ENCODE measurements at places on chromosomes 7 and 10.
A peak's percentile ranks its signal among the peaks of the same experiment; 100 is the strongest.

- DNase-seq = no peak
These were observed 237.8 kb downstream of the ZMYND11 start for GRCh38 chr10:373015-373414.

GRCh38 chr10:69668721-69669120 lies 38.7 kb downstream of the FAM241B start:
- peak; percentile 29 for DNase-seq

- DNase-seq = no peak
These were observed 276.7 kb downstream of the PARD3 start for GRCh38 chr10:34538281-34538829.

DNA sequence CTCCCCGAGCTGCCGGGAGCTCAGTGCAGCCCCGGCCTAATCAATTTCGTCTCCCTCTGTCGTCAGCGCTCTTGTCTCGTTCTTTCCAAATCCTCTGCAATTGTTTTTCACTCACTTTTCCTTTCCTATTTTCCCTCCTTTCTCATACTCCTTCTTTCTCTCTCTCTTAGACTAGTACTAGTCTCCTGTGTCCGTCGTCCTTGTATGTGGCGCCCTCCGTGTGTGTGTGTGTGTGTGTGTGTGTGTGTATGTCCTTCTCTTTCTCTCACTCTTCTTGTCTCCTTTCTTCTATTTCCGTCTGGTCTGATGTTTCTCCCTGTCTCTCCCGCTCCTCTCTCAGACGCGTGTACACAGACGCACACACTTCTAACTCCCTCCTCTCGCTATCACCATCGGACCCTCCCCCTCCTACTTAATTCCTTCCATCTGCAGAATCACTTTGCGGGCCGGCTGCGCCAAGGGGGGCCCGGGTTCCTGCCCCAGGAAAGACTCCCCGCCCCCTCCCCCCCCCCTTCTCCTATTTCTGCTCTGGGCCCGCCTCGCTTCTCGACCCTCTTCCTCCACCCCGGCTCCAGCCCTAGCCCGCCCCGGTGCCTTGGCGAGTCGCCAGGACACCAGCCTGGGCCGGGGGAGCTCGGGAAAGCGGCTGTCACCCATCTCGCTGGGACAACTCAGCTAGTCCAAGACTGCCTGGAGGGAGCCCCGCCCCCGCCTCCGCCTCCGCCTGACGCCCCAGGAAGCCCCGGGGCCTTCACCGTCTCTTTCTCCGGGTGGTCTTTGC lies 743 bp upstream of the ZCCHC24 start:
- no peak for DNase-seq

DNA sequence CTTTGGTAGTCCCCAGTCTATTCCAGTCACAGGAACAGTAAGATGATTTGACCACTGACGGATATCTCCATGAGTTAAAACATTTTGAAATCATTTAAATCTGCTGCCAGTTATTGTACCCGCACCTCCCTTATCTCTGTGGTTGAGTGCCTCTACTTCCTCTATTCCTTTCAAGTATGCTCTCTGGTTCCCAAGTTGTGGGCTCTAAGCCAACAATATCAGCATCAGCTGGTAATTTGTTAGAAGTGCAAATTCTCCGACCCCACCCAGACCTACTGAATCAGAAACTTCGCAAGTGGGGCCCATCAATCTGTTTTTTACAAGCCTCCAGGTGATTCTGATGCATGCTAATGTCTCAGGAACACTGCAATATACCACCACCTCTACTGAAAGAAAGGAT lies 235.5 kb downstream of the CCSER2 start:
- no peak for DNase-seq

DNA sequence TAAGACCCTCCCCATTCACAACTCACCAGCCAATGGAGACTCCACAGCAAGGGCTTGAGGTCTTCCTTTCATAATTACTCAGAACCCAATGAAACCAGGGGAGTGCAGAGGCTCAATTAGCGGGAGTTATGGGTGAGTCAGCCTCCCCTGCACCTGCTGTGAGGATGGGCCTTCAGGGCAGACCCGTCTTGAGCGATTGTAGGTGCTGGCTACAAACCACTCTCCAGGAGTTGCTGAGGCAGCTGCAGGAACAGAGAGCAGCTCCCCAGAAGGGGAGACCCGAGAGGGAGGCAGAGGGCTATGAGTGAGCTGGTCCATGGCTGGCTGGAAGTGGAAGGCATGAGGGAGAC lies 58.5 kb upstream of the SORCS3 start:
- DNase-seq = peak; percentile 74

- DNase-seq = peak; percentile 49
These were observed 3.0 kb upstream of the PSAP start for GRCh38 chr10:71854031-71854430.

DNA sequence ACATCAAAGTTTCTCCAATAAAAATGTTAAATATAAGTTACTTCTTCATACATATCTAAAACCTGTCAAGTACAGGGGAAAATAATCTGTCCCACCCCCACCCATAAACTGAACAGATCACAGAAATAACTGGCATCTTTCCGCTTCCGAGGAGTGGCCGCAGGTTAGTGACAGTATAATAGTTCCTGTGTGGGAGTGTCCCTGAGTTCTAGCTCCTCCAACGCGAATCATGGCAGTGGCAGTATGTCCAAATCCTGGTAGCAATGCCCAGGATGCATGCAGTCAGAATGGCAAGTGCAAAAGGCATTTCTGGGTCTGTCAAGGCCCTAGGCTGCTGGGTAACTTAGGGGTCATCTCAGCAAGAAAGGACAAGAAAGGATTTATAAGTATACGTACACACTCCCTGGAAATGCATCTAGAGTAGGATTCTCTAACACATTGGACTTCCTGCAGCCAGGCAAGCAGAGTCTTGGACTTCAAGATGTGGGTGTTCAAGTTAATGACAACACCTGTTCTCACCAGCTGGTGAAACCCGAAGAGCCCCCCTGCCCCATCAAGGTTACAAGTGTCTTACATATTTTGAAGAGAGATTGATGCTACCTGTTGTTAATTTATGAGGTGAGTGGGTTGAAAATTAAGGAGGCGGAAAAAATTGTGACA lies 94.4 kb upstream of the COL1A2 start:
- peak; percentile 70 for DNase-seq

DNA sequence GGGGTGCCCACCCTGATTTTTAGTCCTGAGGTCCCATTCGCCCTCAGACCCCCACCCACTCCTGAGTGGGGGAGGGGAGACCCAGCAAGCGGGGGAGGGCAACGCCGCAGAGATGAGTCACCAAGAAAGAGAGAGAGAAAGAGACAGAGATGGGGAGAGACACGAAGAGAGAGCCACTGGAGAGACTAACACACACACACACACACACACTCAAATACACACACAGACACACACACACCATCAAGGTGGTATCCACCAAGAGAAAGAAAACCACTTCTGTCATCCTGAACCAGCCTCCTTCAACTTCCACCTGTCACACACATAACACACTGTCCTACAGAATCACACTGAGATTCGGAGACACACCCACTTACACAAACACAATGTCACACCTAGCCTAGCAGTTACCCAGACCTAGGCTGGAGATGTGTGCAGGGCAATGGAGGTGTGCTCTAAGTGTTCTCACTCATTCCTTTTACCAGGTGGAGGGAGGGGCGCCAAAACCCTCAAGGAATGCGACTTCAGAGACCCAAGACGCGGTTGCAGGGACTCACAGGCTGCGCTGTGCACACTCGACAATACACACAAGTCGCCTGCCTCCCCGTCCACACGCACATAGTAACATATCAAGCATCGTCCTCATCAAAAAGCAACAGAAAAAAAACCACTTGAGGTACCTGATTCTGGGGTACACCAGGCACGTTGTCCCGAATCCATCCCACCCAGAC lies 3.9 kb upstream of the VGF start:
- DNase-seq = peak; percentile 18

DNA sequence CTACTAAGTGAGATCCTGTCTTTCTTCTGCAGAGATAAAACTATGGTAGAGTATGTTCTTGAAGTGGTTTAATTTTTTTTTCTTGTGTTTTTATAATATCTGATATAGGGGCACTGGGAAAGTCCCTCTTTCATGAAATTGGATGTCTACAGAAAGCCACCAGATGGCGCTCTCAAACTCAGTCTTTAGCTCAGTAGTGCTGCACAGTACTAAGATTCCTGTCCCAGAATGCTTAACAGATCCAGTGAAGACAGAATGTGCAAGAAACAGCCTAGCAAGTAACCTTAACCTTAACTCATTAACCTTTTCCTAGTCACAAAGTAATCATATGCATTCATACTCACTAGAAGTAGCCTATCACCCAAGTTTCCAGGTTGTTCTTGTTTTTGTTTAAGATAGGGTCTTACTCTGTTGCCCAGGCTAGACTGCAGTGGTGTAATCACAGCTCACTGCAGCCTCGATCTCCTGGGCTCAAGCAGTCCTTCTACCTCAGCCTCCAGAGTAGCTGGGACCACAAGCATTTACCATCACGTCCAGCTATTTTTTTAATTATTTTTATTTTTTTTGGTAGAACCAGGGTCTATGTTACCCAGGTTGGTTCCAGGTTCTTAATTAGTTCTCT lies 56.7 kb downstream of the IDE start:
- peak; percentile 72 for DNase-seq

DNA sequence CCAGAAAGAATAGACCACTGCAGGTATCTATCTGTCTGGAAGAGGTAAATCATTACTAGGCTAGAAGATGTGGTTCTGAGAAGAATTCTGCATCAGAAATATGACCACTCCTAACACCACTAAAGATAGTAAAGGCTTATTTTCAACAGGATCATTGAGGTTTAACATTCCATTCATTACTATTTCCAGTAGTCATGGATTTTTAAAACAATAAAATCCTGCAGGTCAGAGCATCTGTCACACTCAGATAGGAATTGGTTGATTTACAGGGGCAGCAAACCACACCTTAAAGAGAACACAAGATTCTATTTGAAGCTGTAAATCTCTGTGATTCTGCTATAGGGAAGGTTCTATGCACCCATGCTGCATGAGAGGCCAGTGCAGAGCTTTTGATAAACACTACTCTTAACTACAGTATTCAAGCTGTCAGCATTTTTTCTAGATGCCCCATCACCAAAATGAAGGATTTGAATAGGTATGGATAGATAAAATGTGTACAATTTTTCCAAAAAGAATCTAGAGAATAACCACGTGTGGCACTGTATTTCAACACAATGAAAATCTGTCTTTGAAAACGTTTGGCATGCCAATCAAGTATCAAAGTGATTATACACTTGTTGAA lies 14.6 kb downstream of the LRRC17 start:
- peak; percentile 86 for DNase-seq

GRCh38 chr7:142642316-142642715 lies 107.0 kb upstream of the PRSS1 start:
- DNase-seq = no peak

- DNase-seq = no peak
These were observed 9.1 kb downstream of the CELF2 start for GRCh38 chr10:11026773-11027172.

DNA sequence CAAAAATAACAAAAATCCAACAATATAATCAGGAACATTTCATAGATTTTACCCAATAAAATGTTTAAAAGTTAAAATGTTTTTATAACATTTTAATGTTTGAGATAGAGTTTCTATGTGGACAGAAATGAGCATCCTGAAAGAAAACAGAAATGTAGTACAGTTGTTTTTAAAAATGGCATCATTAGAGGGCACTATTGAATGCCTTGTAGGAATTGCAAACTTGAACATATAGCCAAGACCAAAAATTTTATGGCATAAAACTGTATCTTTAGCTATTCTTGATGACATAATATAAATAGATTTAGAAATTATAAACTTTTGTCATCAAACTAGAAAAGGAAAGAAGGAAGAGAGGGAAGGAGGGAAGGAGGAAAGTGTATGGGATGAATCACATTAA lies 1372.7 kb downstream of the GATA3 start:
- no peak for DNase-seq

GRCh38 chr10:32161586-32161985 lies 105.4 kb upstream of the KIF5B start:
- no peak for DNase-seq

DNA sequence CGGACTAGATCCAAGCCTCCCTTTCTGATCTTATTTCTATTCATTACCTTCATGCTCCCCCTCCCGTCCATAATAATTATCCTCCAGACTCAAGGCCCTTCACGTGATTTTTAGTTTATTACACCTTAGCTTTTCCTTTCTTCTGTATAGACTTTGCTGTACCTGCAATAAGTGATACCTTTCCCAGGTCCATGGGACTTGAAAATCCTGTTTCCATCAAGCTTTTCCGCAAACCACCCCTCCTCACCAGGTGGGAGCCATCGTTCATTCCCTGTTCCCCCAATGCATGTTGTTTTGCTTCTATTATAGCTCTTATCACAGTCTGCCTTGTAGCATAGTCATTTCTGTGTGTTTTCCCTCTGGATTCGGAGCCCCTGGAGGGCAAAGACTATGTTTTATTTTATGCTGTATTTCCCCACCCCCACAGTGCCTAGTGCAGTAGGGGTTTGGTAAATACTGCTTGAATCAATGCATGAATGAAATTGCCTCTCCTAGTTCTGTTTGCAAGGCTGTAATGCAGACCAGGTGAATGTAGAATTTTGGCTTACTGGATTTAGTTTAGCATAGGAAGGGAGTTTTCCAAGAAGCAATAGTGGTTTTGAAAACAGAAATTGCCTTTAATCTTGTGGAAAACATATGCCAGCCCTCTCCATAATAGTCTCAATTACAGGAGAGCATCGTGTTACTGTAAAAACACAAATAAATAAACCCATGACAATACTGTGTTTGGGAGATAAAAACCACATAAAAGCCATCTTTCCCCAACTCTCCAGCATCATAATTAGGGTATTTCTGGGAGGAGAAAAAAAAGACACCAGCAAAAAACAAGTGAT lies 213.4 kb downstream of the AUTS2 start:
- no peak for DNase-seq

DNA sequence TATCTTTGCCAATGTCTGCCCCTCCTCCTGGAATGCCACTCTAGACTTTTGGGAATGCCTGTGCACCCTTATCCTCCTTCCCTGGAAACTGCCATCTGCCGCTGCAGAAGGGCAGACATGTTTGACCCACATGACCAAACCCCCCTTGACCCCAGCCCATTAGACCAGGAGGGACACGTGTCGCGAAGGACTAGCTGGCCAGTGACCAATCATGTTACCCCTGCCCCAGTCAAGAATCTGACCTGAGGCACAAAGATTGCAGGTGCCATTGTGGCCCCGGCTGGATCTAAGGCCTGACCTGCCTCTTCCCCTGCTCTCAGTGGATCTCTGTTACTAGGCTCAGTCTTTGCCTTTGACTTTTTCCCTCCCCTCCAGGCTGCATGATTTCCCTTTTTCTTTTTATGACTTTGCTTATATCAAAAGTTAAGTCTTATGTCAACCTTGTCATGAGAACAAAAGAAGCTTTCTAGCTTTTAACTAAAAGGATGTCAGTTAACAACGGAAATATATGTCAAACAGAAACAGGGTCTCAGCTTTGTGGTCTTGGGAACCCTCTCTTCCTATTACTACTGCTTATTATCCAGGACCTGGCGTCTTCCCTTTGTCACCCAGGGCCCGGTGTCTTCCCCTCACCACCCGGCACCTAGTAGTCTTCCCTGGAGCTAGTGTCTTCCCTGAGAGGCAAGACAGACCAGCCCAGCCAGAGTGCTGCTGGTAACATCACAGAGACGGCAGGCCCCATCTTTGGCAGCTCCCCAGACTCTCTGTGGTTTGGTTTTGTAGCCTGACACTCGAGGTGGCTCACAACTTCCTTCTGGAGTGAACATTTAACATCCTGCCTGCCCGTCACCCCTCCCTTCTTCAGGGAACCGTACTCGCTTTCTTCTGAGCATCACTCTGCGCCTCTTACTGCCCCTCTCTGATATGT lies 24.4 kb upstream of the PPIF start:
- DNase-seq = peak; percentile 96

- DNase-seq = no peak
These were observed 399.4 kb downstream of the PLXDC2 start for GRCh38 chr10:20215547-20216152.

- peak; percentile 10 for DNase-seq
These were observed 40.9 kb downstream of the BMPER start for GRCh38 chr7:33946094-33946699.

All from M059J (cell line).